ENCODE measurements at places on chromosomes 13 and 19.

DNA sequence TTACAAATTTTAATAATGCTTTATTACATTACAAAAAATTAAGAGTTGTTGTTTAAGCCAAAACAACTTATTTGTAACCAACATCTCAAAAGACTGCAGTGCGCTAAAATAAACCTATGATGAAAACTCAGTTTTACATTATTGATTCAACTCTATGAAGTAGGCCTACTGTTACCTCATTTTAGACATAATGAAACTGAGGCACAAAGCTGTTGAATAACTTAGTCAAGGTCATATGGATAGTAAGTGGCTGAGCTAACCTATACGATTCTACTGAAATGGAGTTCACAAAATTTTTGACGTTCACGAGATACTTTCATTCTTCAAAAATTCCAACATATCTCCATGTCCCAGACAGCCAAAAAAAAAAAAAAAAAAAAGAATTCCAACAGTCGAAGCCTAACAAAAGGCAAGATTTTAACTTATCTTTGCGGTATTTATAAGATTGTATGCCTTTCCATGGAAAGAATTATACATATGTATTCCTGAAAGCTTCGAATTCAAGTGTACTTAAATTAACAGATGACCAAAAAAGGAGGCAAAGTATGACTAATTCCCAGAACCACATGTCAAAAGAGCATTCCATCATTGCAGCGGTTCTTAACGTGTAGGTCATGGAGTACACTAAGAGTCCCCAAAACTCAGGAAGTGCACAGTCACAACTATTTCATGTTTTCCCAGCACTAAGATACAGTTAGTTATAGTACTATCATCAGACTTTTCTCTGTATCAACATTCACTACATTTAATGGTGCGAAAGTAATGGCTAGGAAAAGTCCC, 69.4 kb downstream of the PSPC1 start:
- DNase-seq, result no peak

DNA sequence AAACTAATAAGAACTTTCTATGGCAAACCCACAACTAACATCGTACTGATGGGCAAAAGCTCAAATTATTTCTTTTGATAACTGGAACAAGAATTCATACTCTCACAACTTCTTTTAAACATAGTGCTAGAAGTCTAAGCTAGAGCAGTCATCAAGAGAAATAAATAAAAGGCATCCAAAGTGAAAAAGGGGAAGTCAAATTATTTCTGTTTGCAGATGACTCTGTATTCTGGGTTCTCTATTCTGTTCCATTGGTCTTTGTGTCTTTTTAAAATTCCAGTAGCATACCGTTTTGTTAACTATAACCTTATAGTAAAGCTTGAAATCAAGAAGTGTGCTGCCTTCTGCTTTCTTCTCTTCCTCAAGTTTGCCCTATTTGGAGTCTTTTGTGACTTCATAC, 1215.9 kb downstream of the UQCRFS1 start:
- no peak for DNase-seq

GRCh38 chr13:113629866-113630265, 28.1 kb downstream of the ATP4B start:
- no peak for DNase-seq

- no peak for DNase-seq
Observed at GRCh38 chr13:74485757-74486156, 351.6 kb upstream of the KLF12 start.

GRCh38 chr13:45630791-45631190, 15.3 kb upstream of the ERICH6B start:
- DNase-seq, result no peak

DNA sequence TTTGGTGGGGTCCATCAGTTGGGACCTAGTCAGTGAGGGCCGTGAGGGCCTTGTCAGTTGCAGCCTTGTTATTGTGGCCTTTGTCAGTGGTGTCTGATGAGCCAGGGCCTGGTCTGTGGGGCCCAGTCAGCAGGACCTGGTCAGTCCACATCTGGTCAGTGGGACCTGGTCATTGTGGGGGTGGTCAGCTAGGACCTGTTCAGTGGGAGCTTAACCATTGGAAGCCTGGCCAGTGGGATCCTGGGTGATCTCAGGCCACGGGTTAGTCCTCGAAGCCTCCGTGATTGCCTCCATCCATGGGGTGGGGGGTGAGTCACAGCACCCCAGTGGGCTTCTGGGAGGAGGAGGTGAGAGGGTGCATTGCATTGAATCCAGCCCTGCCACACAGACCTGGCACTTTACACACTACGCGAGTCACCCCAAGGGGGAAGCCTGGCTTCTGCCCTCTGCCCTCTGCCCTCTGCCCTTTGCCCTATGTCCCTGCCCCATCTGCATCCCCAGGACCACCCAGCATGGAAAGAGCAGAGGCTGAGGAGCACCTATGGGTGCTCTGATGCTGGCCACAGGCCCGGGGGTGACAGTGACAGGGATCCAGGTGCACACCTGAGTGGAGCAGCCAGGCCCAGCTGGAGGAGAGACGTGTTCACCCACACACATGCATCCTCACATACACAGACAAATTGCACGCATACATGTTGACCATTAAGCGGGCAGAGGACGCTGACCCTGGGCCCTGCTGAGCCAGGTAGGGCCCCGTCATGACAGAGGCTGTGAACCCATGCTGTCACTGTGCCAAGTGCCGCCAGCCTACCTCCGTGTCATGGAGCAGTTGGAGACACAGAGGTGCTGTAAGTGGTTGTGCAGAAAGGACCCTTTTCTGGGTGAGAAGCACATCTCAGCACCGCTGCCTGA, 59.8 kb upstream of the TPM4 start:
- DNase-seq, result no peak

DNA sequence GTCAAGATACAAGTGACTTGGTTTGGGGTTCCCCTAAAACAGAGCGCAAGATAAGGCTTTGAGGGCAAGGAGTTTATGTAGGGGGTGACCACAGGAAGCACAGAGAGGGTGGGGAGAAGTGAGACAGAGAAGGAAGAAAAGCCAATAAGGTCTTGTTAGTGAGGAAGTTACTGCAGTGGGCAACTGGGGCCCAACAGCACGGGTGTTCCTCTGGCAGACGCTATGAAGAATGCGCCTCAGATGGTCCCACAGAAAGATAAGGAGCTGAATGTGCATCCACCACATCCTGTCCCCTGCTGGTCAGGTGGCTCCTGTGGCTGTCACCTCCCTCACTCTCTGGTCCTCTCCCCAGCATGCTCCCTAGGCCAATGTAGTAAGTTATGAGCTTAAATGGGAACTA, 333.5 kb downstream of the TSHZ3 start:
- DNase-seq, result no peak

- DNase-seq, result no peak
Observed at GRCh38 chr13:48184260-48184659, 48.7 kb upstream of the ITM2B start.

DNA sequence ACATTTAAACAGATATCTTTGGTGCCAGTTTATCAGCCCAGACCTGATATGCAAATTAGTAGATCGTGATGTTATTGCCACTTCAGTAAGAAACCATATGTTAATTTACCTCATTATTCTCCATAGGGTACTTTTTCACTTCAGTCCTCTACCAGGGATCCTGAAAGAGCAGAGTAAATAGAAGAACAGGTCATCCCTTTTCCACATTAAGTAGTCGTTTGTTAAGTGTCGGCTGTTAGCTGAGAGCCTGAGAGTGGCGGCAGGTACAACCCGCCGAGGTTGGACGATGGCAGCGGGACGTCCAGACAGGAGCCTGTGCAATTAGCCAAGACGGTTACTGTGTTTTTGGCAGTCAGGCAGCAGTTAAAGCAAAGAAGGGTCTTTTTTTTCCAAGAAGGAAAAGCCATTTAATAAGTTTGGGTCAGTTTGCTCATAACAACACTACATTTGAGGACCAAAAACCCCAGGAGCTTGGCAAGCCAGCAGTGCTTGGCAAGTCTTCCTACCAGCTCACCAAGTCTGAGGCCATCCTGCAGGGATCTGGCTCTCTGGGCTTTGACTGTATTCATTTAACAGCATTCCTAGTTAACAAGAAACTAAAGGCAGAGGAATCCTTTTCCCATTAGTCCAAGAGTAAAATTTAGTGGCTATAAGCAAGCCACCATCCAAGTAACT, 231.8 kb downstream of the SHISA2 start:
- no peak for DNase-seq

GRCh38 chr19:58003174-58003828, 681 bp upstream of the ZNF606 start:
- no peak for DNase-seq

DNA sequence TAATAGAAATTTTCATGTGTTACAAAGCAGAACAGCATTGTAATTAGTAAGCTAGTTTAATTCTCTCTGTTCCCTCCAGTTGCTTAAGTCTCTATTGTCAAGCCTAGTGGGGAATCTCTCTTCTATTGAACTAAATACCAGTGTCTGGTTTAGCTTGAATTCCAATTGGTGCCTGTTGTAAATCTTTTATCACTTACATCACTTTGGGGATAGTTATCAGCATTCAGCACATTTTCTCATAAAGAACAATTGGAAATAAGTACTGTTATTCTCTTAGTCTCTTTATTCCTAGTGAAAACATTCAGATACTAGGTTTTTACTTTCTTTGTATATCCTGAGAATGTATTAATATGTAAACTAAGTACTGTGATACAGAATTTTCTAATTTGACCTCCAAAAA, 25.2 kb downstream of the IPO5 start:
- DNase-seq, result no peak

GRCh38 chr13:41419206-41419605, 38.1 kb upstream of the RGCC start:
- no peak for DNase-seq

- no peak for DNase-seq
Observed at GRCh38 chr13:61648547-61648946, 232.9 kb upstream of the PCDH20 start.

DNA sequence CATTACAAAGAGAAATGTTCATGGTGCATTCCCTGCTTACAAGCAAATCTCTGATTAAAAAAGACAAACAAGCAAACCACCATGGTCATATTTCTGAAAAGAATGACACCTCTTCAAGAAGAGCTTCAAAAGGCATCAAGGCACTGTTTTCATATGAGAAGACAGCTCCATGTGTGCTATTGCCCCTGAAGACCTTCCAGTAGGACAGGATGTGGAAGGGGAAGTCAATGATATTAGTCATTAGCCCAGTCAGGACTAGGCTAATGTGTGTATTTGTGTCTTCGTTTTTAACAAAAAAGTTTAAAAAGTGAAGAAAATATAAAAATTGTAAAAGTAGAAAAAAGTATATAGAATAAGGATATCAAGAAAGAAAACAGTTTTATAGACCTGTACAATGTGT, 534.7 kb upstream of the ARGLU1 start:
- DNase-seq, result no peak

- no peak for DNase-seq
Observed at GRCh38 chr13:27678306-27679040, 56.8 kb downstream of the POLR1D start.
